ENCODE measurements at places on chromosomes 11 and 22. TPM values are rescaled to one million over a fixed set of nuclear protein-coding genes. Genes with fewer than 3 reads are reported as not detected.

HORMAD2 gene
- total RNA-seq: not detected

ISX gene
- total RNA-seq: not detected

SHANK3 gene
- 4.3 TPM for total RNA-seq

TRIM49 gene
- not detected for total RNA-seq

OR5B21 gene
- total RNA-seq: not detected

TNNI2 gene
- total RNA-seq: 3,726 TPM

MS4A6A gene
- 27.6 TPM for total RNA-seq

WT1 gene
- total RNA-seq: not detected

PLAAT3 gene
- total RNA-seq: 20.5 TPM

ART5 gene
- 3.2 TPM for total RNA-seq

FAM180B gene
- total RNA-seq: 2.9 TPM

MOGAT2 gene
- total RNA-seq: not detected

TRIM51 gene
- total RNA-seq: not detected

IGSF22 gene
- 4.2 TPM for total RNA-seq

RAG2 gene
- total RNA-seq: 0.09 TPM

SPI1 gene
- 3.6 TPM for total RNA-seq

VPREB1 gene
- 0.18 TPM for total RNA-seq

SMIM35 gene
- total RNA-seq: under 0.01 TPM

MMP11 gene
- total RNA-seq: 8.9 TPM

CNIH2 gene
- total RNA-seq: 1.0 TPM

VSIG2 gene
- total RNA-seq: 0.49 TPM

KCNE3 gene
- 2.4 TPM for total RNA-seq

OR8H3 gene
- not detected for total RNA-seq

PGGHG gene
- 14.1 TPM for total RNA-seq

OR6T1 gene
- total RNA-seq: not detected

TPBGL gene
- total RNA-seq: not detected

PRDX5 gene
- 144 TPM for total RNA-seq

LRRC32 gene
- total RNA-seq: 21.8 TPM

GRIA4 gene
- total RNA-seq: 12.9 TPM

RAC2 gene
- total RNA-seq: 2.4 TPM

POU2F3 gene
- 0.13 TPM for total RNA-seq

NCAM1 gene
- 87.0 TPM for total RNA-seq

CALCA gene
- total RNA-seq: not detected

MPZL2 gene
- total RNA-seq: 0.40 TPM

RCOR2 gene
- total RNA-seq: 11.0 TPM

CWC15 gene
- 80.2 TPM for total RNA-seq

LSP1 gene
- 43.4 TPM for total RNA-seq

OR52L1 gene
- not detected for total RNA-seq

MPZL3 gene
- 0.53 TPM for total RNA-seq

APOBEC3B gene
- total RNA-seq: 1.7 TPM

TRIM5 gene
- 14.0 TPM for total RNA-seq

SH3BP1 gene
- 5.2 TPM for total RNA-seq

IGLL5 gene
- total RNA-seq: 0.13 TPM

DYNC2H1 gene
- total RNA-seq: 17.2 TPM

GCAT gene
- total RNA-seq: 7.4 TPM

NLRP14 gene
- total RNA-seq: 0.04 TPM

Measured in muscle of leg (tissue), 16 donors.